ENCODE measurements at places on chromosomes 2 and 18.

DNA sequence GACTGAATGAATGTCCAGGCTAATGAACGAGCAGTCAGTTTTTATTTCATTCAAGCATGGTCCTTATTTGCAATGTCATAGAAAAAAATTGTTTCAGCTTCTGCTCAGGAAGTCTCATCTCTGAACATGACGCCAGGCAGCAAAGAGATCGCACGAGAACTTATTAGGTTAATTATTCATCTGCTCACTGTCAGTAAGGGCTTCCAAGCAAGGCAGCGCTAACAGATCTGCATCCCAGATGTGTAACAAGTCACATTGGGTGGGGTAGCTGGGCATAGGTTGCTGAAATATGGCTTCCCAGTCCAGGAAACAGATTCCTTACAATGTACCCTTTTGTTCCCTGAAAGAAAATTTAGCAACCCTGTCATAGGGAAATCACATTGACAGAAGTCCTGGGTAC, 63.5 kb downstream of the ANKRD44 start:
- no peak for DNase-seq

DNA sequence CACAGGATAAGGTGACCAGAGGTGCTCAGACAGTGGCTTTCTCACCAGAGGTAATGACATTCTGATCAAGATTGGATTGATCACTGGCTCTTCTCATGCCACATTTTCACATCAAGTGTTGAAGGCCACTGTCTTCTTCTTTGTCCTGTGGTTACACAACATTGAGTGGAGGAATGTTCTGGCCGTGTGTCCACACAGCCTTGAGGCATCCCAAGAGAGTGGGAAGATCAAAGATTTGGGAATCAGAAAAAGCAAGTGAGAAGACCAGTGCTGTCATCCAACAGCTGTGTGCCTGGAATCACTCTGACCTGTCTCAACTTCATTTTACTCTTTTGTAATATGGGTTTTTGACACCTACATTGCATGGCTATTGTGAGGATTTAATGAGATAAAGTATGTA, 67.4 kb downstream of the IL1R2 start:
- DNase-seq = no peak

GRCh38 chr18:77077401-77077800, 55.2 kb downstream of the MBP start:
- DNase-seq = no peak

- no peak for DNase-seq
These were observed 118.6 kb downstream of the RBMS1 start for GRCh38 chr2:160375037-160375436.

DNA sequence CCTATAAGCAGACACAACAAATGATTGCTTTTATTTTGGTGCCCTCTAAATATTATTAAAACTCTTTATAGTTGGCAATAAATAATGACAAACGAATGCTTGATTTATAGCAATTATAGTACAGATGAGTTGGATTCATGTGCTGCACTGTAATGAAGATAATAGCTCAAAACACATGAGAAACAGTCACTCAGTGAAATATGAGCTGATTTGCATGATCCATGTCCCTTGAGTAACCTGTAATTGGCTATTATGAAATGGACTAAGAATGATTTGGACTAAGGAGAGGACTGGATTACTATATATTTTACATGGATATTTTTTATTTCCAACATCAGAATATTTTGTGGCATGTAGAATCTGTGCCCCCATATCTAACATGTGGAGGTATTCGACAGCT, 365.6 kb upstream of the UBE2E3 start:
- no peak for DNase-seq

DNA sequence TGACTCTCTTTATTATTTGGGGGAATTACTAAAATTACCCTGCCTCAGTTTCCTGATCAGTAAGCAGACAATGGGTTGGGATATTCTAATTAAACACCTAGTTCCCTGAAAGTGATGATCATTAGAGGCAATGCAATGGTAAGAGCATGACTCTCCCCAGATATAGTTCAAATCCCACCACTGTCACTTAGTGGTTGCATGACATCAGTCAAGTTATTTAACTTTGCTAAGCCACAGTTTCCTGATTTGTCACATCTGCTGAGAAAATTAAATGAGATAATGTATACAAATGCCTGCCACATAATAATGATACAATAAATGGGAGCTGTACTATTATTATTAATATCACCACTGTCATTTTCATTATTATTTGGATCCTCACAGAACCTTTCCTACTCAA, 29.9 kb downstream of the ZEB2 start:
- DNase-seq = no peak

- DNase-seq = no peak
These were observed 3.8 kb upstream of the QPCT start for GRCh38 chr2:37340637-37341036.

DNA sequence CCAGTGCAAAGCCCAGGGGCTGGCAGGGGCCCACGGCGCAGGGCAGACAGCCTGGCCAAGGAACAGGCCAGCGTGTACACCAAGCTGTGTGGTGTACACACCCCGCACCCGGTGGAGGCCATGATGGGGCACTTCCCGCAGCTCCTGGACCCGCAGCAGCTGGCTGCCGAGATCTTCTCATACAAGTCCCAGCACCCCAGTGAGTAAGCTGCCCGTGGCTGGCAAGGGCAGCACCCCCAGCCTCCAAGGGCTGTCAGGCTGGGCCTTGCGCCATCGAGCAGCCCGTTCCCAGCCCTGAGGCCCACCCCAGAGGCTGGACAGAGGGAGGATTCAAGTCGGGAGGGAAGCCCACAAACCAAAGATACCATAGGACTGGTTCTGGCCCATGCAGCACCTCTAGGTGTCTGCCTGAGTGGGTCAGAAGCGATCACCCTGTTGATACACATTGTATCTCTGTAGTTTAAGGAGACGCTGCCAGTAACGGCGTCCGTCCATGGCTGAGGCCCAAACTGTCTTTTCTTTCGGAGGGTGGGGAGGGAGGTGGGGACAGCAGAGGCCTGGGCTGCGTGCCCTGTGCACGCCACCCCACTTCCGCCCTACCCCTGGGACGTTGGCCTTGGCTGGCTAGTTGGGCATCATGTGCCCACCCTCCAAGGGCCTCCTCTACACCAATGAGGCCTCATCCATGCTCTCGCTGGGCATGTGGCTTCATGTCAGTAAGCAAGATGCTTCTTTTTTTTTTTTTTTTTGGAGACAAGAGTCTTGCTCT, 16.8 kb upstream of the MTERF4 start:
- DNase-seq = no peak

GRCh38 chr2:28583899-28584553, 88.2 kb downstream of the PLB1 start:
- DNase-seq = no peak

DNA sequence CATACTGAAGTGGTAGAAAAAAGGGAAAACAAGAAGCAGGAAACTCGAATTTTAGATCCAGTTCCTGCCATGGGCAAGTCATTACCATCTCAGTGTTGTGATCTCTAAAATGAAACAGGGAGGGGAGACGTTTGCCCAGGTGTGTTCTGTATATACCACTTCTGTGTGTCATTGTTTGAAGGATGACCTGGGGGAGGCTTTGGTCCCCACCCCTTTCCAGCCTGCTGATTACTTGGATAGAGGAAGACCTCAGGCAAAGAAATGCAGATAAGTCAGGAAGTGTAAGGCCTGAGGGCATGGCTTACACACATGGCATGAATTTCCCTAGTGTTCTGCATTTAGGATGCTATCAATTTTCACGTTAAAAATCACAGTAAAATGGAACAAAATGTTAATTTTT, 205.2 kb upstream of the CXCR4 start:
- DNase-seq = no peak

DNA sequence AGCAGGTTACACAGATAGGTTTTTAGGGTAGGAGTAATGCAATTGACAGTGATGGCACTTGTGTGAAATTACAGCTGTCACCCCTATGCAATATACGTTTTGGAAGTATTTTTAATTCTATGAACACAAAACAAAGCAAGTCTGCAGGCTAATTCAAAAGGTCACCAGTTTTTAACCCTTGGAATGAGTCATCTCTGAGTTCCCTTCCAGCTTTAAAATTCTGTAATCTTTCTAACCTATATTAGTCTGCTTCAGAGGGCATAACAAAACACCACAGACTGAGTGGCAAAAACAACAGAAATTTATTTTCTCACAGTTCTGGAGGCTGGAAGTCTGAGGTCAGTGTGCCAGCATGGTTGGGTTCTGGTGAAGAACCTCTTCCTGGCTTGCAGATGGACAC, 596.9 kb upstream of the HNMT start:
- no peak for DNase-seq

DNA sequence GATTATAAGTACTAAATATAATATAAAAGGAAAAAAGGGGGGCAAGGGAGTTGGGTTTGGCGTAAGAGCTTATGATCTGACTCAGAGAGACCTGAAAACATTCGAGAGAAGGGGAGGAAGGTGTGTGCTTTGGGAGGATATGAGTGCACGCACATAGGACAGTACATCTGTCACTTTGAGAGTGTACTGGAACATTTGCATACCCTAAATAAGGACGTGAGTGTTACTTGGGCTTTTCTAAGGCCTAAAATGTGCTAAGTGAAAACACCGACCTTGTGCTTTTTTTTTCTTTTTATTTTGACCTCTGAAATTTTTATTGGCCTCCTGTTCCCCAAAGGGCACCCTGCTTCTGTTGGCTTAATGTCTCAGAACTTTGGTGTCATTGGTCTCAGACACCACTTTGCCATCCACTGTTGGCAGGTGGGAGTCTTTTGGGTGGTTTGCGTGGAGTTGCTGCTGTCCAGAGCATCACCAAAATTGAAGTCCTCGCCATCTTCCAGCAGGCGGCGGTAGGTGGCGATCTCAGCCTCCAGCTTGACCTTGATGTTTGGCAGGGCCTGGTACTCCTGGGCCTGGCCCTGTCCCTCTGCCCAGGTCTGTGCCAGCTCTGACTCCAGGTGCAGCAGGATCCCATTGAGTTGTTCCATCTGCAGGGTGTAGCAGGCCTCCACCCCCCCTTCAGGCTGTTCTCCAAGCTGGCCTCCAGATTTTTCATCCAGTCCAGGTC, 57.7 kb downstream of the CD28 start:
- DNase-seq = no peak

DNA sequence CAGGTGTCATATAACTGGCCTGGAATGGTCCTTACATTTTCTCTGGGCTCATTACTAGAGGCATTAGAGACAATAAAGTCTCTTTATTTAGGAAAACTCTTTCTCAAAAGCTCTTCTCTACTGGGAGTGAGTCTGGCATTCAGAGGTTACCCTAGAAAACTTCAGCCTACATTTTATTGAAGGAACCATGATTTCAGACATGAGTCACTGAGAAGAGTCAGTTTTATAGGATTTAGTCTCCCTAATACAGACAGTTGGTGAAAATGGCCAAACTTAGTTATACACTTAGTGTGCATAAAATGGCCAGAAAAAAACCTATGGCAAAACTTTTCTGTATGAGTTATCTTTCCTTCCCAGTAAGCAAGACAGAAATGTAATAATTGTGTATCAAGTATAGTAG, 689.4 kb downstream of the ZEB2 start:
- DNase-seq = no peak

DNA sequence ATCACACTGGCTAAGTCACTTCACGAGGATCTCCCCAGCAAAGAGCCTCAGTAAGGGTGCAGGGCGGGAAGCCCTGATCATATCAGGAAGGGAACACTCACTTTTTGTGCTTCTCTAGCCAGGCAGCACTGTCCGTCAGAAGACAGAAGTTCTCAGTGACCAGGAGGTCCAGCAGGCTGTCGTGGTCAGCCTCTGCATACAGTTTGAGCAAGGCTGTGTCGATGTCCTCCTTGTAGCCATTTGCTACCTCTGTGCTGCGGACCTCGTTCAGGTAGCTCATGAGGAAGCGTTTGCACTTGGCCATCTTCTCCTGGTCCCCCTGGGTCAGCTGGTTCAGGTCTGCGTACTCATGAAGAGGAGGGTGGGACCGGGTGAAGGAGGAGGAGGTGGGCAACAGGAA, 38.7 kb downstream of the GPR45 start:
- no peak for DNase-seq

- DNase-seq = no peak
These were observed 53.4 kb downstream of the ATIC start for GRCh38 chr2:215365184-215365658.

DNA sequence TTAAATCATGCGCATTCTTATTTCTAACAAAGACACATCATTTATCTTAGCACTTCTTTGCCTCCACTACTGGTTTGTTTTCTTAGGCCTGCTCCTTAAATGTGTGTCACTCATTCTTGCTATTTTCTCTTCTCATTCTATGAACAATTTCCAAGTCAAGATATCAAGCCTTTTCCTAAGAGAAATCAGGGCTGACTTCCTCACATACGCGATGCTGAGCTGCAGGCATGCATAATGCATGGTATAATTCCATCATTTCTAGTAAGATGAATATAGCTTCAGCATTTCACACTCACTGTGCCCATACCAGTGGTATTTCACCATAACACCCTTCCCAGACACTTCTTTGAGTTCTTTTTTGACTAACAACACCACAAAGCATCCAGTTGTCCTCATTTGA, 838.9 kb upstream of the DDX18 start:
- DNase-seq = no peak

DNA sequence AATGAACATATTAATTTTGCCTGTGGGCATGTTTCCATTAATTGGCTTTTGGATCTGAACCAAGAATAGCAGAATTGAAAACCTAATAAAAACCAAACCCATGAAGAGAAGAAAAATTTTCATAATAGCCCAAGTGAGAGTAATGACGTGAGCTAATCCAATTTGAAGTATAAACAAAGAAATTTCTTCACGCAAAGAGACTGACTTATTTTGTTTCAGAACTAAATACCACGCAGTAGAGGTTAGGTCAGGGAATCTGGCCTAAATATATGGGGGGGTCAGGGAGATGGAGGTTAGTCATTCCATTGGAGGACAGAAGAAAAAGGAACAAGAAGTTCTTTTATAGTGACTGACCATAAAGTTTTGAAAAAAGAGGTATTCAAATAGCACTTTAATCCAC, 94.1 kb upstream of the CYP1B1 start:
- no peak for DNase-seq

DNA sequence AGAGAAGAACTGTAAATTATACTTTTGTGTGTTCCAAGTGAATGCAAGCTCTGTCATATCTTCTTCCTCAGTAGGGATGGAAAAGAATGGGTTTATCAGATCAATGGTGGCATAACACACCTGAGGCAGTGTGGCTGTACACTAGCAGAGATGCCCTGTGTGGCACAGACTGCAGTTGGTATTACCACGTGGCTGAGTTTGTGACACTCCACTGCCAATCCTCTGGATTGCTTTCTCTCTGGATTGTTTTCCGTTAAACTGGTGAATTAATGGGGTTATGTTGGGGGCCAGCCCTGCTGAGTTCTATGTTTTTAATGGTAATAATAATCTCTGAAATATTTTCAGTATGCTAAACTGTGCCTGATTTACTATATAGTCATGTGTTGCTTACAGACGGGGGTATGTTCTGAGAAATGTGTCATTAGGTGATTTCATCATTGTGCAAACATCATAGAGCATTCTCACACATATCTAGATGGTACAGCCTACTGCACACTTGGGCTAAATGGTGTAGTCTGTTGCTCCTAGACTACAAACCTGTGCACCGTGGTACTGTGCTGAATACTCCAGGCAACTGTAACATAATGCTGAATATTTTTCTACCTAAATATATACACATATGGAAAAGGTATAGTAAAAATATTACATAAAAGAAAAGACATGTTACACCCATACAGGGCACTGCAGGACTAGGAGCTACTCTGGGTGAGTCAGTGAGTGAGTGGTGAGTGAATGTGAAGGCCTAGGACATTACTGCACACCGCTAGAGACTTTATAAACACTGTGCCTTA, 84.7 kb upstream of the ST6GAL2 start:
- no peak for DNase-seq

- DNase-seq = no peak
These were observed 97.3 kb upstream of the CHAC2 start for GRCh38 chr2:53670331-53670730.

All from NCI-H524 (cell line).